ENCODE measurements at places on chromosomes 16 and 17.

GRCh38 chr17:28896884-28897768, at the start of gene FLOT2:
FLOT2 (minus strand) TSS chr17:28897733; CDS start chr17:28897574, 159 bp downstream.
- peak; percentile 38 for DNase-seq

DNA sequence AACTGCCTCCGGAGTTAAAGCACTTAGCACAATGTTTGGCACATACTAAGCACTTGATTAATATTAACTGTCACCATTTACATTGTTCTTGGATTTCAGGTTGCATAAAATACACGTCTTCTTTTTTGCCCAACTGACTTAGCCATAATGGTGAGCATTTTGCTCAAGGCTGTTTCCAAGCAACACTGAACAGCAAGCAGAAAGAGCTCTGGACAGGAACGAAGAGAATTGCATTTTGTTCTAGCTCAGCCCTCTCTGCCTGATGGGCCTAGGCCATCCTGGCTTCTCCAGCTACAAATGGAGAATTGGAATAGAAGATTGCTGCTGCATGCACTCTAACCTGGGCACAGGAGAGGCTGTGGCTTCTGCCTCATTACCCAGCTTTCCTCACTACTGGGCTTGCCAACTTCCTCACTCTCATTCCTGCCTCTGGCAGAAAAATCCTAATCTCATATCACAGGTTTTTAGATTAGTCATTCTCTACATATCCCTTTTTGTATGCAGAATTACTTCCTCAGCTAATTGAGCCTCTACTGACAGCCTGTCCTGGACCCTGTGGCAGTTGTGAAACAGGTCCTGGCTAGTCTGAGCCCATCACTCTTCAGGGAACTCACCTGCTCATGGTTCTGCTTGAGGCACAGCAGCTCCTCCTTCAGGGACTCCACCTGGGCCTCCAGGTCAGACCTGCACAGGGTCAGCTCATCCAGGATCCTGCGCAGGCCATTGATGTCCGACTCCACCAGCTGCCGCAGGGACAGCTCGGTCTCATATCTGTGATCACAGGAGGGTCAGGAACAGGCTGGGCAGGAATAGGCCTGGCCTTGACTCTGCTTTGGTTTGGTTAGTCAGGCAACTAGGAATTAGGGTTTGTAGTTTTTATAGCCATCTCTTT, 2.5 kb downstream of the KRT33A start:
- no peak for DNase-seq

DNA sequence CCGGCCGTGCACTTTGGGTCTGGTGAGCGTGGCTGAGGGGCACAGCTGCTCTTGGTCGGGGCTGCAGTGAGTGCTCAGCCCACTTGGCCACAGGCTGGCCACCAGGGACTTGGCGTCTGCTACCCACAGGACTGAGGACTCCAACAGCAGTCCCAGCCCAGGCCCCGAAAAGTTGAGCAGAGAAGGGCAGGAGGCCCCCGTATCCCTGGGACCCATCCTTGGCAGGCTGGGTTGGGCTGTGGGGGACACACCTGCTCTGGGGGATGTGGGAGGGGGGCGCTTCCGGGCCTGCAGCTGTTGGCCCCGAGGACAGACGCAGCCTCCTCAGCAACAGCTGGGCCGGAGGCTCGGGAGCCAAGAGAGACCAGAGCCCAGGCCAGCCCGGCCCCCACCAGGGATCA, 19.4 kb upstream of the SSTR5 start:
- no peak for DNase-seq

- no peak for DNase-seq
Measured at GRCh38 chr16:68257251-68257905, 6.9 kb upstream of the SLC7A6 start.

DNA sequence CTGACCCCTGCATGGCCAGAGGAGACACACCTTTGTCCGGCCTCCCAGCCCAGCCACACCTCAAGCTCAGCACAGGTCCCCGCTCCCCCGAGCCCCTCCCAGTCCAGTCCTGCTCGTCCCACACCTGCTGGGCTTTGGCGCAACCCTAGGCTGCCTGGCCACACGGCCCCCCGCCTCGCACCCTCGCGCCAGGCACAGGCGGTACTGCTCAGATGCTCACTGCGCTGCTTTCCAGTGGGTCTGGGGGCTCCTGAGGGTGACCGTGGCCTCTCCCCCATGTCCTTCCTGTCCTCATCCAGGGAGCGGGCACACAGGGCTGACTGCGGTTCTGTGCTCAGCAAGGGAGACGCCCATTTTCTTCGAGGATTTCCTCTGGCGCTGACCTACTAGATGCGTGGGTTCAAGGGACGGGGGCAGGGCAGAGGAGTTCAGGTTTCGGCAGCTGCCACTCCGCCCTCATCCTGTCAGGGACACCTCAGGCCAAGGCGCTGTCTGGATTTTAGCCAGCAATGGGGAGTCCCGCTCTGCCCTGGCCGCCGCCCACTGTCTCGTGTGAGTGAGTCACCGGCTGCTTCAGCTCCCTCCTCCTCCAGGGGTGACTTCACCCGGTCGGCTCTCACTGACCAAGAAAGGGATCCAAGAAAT, 118.0 kb upstream of the ZNF469 start:
- peak; percentile 96 for DNase-seq

- DNase-seq: no peak
Measured at GRCh38 chr17:70912716-70913485, 743.6 kb downstream of the KCNJ2 start.

DNA sequence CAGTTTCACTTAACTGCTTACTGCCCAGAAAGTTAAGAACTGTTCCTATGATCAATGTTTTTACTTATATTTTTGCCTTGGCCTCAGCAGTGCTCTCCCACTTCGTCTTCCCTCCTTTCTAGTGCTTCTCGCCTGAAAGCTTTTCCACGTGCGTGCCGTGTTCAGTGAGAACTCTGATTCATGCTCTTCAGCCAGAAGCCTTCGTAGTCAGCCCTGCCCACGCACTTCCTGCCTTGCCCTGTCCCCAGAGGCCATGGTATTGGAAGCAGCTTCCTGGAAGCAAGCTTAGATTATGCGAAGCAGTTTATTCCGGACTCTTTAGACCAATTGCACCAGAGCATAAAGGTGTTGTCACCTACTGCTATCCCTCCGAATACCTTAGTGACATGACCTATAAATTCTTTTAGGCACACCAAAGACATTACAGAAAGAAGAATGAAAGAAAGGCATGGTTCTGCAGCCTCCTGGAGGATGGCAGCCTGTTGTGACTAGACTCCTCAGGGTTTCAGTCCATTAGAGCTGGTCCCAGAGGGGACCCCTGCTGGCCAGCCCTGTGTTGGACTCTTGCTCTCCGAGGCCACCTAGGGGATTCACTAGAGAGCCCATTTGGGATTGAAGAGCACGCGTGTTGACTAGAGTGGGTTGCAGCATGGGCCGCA, 105.2 kb downstream of the RPTOR start:
- DNase-seq: peak; percentile 88

- DNase-seq: no peak
Measured at GRCh38 chr17:64162554-64162953, 32.6 kb upstream of the ERN1 start.

DNA sequence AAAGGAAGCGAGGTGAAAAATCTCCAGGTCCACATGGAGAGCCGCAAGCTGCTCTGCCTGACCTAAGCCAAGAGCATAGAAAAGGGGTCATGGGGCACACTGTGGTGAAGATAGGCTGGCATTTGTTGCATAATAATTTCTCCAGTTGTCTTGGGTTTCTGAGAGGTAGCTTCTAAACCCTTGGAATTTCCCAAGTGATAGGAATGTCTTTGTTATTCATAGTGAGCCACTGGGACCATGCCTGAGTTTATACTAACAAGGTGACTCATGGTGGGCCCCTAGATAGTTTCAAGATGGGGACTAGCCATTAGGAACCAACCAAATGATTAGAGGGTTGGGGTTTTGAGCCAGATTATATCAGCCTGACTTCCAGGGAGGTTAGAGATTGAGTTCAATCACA, 25.6 kb downstream of the SOST start:
- peak; percentile 89 for DNase-seq

DNA sequence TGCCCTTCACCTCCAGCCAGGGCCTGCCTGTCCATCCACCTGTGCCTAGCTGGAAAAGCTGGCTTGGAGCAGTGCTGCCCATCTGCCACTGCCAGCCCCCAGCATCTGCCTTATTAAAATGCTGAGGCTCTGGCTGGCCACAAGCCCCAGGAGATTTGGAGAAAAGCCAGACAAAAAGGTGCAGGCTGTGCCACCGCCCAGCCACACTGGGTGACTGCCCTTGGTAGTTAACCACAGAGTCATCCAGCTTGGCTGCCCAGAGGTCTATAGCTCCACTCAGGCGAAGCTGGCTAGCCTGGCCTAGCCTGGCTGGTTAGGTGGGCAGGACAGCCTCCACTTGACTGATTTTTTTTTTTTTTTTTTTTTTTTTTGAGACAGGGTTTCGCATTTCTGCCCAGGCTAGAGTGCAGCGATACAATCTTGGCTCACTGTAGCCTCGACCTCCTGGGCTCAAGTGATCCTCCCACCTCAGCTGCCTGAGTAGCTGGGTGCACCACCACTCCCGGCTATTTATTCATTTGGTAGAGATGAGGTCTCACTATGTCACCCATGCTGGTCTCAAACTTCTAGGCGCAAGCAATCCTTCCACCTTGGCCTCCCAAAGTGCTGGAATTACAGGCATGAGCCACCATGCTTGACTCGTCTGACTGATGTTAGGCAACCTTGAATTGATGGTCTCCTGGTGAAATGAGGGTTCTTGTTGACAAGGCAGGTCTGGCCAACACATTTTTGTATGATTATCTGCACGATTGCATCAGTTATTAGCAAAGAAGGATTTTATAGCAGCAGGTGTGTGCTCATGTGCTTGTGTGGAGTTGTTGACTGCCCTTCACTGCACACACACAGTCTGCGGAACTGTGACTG, 103.8 kb downstream of the RAB11FIP4 start:
- no peak for DNase-seq

GRCh38 chr17:80668375-80669148, 123.9 kb downstream of the RPTOR start:
- no peak for DNase-seq

DNA sequence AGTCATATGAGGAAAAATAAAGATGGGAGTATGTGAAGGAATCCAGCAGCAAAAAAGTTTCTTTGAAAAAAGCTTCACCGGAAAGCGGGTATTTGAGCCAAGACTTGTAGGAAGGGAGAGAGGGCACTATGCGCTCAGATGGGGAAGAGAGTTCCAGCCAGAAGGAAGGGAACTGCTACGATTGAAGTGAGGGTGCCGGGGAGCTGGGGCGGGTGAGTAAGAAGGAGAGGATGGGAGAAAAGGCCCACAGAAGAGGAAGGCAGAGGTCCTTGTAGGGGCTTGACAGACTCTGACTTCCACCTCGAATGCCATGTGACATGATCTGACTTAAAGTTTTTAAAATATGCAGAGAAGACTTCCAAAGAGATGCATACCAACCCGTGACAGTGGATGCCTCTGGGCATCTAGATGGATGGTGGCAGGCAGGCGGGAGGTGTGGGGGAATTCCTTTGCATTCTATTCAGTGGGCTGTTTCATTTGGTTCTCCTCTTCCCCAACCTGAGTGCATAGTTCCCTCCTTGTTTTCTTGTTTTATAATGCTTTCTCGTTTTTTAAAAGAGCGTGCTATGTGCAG, 44.9 kb downstream of the CDRT4 start:
- no peak for DNase-seq

GRCh38 chr16:74264811-74265210, 31.8 kb upstream of the PSMD7 start:
- DNase-seq: no peak

- no peak for DNase-seq
Measured at GRCh38 chr16:58493756-58494431, 6.0 kb upstream of the NDRG4 start.

GRCh38 chr17:4341616-4341977, 24.9 kb downstream of the UBE2G1 start:
- DNase-seq: no peak

DNA sequence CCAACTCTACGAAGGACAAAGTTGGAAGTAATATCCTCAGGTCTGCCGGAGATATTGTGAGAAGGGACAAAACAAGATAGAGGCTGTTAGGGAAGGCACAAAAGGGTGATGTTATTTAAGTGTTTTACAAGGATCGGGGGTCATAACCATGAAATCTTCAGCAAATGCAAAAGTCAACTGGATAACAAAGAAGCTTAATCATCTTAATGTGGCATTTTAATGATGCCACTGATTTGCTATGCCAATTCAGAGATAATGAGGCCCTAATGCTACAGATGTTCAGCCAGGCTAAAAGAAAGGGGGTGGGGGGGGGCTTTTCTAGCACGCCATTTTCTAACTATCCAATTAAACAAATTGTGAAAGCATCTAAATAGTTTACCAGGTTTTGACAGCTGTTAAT, 63.1 kb downstream of the IKZF3 start:
- no peak for DNase-seq

GRCh38 chr16:18041864-18042834, 294.4 kb downstream of the NPIPA8 start:
- no peak for DNase-seq

DNA sequence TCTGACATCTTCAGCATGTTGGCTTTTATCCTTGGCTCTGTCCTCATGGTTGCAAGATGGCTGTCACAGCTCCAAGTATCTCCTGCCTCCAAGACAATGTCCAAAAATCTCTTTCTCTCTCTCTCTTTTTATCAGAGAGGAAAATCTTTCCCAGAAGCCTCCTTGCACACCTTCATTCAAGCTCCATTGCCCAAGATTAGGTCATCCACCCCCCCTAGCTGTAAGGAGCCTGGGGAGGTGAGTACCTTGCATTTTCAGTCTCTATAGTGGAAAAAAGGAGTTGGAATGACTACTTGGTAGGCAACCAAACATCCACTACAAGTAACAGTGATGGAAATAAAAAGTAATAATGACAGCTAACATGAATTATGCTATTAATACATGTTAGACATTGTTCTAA, 22.0 kb upstream of the NSMCE1 start:
- no peak for DNase-seq

DNA sequence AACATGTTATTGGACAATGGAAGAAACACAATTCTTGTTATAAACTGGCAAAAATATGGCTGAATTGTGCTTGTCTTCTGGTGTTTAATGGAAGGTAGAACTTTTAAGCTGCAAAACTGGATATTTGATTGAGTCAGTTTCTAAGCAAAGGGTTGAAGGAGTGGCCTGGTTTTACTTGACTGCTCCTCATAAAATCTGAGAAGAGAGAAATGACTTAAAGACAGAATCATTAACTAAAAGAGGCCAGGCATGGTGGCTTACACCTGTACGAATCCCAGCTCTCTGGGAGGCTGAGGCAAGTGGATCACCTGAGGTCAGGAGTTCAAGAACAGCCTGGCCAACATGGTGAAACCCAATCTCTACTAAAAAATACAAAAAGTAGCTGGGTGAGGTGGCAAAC, 770.7 kb downstream of the CDH11 start:
- no peak for DNase-seq

GRCh38 chr17:81050645-81051625, 16.0 kb downstream of the BAIAP2 start:
- DNase-seq: no peak

DNA sequence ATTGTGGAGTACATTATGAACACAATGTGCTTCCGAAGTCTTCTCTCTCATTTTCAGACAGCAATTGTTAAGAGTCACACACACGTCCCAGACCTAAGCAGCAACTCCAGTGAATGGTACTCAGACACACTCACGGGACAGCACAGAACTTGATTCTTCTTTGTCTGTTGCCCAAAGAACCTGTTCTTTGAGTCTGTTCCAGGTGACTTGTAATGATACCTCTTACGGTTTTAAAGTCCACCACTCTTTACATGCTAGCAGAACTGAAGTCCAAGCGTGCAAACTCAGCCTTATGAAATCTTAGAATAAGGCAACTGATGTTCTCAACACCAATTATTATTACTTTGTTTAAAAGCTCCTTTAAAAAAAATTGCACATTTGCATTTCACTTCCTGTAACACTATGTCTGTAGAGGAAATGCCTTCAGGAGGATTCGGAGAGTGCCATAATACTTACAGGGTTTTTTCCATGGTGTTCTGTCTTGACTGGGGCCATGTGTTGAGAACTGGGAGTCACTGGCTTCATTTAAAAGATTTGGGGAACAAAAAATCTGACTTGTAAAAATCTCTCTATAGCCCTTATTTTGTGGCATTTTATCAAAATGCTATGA, 48.1 kb downstream of the MARF1 start:
- no peak for DNase-seq

Measured in fibroblast of skin of back (primary cell).